ENCODE measurements at places on chromosomes 7 and 10.

DNA sequence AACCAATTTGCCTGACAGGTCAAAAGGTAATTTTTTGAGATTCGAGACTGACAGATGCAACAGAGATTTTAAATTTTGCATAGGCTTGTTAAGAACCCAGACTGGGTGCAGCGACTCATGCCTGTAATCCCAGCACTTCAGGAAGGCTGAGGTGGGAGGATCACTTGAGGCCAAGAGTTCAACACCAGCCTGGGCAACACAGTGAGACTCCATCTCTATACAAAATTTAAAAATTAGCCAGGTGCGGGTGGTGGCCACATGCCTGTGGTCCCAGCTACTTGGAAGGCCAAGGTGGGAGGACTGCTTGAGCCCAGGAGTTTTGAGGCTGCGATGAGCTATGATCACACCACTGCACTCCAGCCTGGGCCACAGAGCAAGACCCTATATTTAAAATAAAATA, 34.6 kb downstream of the AMZ1 start:
- DNase-seq = no peak

- DNase-seq = no peak
Measured at GRCh38 chr10:103145860-103146466, 47.1 kb downstream of the NT5C2 start.

DNA sequence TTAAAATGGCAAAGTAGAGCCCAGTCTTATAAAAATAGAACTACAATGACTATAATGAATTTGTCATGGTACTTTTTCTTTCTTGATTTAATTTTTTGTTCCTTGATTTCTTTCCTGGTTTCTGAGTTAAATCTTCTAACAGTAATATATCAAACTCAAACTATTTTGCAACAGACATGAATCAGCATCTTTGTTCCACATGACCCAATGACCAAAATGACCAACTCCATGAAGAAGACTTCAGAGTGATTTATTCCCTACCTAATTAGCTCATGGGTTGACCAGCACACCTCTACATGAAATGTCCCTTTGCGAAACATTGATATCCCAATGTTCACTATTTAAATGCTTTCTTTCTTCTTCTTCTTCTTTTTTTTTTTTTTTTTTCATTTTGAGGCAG, 30.9 kb downstream of the NMT2 start:
- no peak for DNase-seq

- no peak for DNase-seq
Measured at GRCh38 chr7:135272303-135272702, 38.7 kb downstream of the STRA8 start.

- no peak for DNase-seq
Measured at GRCh38 chr7:31466036-31466435, 47.9 kb upstream of the ITPRID1 start.

DNA sequence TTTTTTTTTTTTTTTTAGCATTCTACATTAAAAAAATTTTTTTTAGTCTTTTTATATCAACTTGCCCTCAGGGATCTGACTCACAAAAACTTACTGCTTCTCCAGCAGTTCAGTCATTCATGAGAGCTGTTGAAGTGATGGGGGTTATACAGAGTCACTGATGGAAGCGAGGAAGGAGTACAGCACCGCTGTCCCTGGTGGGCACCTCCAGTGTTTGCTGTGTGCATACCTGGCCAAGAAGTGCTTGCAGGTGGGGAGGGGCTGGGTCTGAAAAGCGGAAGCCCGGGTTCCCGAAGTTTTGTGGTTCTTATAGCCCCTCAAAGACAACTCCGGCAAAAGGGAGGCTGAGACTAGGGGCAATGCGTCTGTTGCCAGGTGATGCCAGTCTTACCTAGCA, 46.2 kb downstream of the MINDY4 start:
- no peak for DNase-seq

GRCh38 chr10:71667387-71667752, 52.2 kb downstream of the C10orf105 start:
- no peak for DNase-seq

DNA sequence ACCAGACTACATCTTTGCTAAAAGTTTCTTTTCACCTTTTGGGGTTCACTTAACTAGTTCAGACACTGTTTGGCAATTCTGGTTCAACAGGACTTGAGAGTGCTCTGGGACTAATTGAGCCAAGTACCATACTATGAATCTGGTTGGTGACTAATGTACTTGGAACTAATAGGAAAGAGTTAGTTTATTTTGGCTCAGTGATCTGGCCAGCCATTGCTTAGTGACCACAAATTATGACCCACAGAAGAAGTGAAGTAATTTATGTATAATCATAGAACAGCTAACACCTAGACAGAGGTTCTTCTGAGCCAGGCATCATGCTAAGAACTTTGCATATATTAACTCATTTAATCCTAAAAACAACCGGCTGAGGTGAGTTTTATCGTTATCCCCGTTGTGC, 126.5 kb upstream of the JCAD start:
- no peak for DNase-seq

GRCh38 chr7:137903382-137904169, 56.8 kb upstream of the DGKI start:
- DNase-seq = peak; percentile 35

GRCh38 chr7:54992871-54993475, 25.8 kb upstream of the EGFR start:
- DNase-seq = no peak

DNA sequence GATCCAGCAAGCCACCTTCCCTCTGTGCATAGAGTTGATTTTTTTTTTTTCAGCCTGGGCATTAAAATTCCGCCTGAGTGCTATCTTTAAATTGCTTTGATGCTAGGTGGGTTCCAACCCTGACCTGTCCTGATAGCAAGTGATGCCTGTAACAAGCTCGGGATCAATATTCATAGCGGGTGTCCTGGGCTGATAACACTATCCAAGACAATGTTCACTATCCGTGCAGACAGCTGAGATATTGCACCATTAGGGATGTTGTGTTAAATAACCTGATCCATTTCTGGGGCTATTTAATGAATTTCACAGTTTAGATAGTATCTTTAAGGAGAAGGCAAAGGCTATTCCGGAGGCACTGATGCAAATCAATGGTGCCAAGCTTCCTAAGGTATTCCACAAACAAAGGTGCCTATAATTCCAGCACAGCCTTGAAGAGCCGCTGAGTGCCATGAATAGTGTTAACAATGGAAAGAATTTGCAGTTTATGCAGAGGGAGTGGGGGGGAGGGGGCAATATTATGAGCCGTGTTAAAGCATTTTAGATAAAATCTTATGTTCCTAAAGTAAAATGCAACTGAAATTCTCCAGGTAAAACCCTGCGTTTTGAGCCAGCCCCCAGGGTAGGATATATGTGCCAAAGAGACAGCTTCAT, 4.2 kb upstream of the NKX1-2 start:
- no peak for DNase-seq

DNA sequence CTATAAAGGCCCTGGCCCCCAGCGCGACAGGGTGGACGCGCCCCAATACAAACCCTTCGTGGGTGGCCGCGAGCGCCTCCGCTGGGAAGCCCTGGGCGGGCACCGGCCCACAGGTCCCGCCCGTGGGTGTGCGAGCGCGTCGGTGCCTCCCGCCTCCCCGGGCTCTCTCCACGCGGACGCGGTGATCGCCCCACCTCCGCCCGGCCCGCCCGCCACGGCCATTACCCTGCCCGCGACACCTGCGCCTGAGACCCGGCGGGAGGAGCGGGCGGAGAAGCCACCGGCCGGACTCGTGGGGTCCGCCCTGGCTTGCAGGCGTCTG, 81.2 kb downstream of the PAX2 start:
- no peak for DNase-seq

GRCh38 chr10:51663086-51663485, 36.3 kb downstream of the CSTF2T start:
- DNase-seq = no peak

DNA sequence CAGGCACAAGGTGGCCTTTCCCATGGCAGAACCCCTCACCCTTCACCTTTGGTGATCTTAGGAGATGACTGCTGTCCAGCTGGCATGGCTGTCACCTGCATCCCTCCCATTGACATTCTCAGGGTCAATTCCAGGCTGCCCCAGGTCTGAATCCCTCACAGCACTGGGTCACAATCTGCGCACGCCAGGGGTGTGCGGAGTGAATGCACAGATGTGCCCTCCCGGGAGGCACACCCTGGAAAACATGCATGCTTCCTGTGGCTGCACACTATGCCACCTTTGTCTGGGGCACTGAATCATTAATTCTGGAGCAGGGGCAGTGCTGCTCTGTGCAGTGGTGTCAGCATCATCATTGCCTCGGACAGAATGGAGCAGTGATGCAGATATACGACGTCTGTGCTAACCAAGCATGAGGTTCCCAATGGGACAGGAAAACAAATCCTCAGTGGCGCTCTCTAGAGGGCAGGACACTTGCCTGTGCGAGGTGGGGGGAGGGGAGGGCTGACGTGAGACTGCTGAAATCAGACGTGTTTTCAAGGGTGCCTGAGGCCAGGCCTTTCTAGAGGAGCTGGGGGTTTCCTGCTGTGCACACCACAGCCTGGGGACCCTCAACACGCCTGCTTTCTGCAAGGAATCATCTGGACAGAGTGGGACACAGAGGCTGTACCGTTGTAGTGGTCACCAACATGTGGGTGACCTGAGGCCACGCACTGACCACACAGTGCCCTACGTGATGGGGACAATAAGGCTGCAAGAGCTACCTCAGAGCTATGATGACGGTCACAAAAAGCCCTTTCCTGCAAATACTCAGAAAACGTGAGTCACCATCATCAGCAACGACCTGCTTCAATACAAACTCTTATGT, 77.9 kb downstream of the HIPK2 start:
- DNase-seq = no peak

DNA sequence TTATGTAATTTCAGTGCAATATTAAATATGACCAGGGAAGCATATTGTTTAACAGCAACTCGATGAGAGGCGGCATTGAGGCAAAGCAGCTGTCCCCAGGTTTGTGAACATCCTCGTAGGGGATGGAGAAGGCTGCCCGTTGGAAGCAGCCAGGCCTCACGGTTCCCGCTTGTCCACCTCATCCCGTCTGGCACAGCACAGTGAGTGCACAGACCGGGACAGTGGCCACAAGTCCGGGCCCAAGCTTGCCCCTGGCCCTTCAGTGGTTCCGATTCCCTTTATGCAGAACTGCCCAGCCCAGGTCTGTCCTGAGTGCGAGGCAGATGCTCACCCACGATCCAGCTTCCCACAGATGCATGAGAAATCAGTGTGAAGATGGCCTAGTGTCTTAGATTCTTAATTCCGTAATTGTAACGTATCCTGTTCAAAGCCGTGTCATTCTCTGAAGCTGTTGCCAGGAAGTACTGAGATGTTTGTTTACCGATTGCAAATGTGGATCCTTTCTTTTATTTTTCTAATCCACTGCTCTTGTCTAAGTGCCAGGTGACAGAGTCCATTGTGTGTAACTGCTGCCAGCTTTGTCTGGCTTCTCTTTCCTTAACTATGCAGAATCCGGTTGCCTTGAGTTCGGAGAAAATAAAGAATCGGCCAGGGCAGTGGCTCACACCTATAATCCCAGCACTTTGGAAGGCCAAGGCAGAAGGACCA, 35.5 kb downstream of the PFKP start:
- no peak for DNase-seq

- no peak for DNase-seq
Measured at GRCh38 chr10:105243381-105243780, 602.3 kb downstream of the SORCS3 start.

DNA sequence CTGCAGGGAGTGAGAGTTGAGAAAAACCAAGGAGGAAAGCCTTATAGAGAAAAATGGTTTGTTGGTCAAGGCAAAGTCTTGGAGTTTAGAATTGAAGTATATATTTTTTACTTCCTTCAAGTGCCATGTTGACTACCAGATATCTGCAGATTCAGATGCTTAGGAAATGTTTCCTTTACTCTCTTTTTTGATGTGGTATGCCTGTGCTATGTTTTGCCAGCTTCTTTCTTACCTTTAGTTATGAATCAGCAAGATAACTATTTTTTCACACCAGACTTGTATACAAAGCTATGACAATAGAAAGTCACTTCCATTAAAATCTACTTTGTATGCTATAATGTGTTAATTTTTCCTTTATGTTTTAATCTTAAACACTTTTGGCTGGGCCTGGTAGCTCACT, 3.6 kb downstream of the R3HCC1L start:
- no peak for DNase-seq

- DNase-seq = no peak
Measured at GRCh38 chr7:35695473-35695850, 527 bp upstream of the HERPUD2 start.

- DNase-seq = no peak
Measured at GRCh38 chr10:44998146-44998631, 2.5 kb upstream of the ZNF22 start.

- no peak for DNase-seq
Measured at GRCh38 chr10:72523062-72523461, 102.8 kb downstream of the MICU1 start.

DNA sequence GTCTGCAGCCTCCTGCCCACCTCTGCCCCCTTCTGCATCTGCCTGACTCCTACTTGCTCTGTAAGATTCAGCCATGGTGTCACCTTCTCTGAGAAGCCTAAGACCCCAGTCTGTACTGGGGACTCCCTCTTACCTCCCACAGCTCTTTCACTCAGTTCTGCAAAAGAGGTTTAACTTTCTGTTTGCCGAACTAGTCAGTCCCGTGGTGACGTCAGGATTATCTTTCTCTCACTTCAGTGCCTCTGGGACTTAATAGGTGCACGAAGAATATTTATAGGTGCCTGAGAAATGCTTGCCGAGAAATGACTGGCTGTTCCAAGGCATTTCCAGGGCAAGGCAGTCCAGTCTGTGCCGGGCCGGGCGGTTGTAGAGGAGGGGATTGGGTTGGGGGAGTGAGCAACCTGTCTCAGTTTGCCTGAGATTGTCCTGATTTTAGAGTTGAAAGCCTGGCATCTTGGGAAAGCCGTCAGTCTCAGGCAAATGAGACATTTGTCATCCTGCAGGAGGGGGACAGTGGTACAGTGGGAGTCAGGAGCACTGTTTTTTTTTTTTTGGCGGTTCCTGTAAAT, 227.5 kb upstream of the NPVF start:
- DNase-seq = no peak

DNA sequence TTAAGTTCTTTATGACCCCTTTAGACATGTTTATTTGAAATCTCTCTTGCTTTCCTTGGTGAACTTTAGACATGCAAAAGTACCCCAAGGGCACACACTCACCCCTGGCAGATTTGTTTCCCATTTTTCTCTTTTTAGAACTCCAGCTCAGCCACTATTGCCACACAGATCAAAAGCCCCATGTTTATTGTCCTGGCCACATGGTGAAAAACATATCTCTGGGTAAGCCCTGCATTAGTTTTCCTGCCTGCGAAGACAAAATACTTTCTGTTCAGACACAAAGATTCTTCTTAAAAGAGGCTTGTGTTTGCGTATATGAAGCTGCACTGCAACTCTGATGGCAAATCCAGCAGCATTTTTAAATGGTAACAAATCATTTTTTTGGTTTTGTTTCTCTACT, 200.0 kb downstream of the POLR1F start:
- DNase-seq = no peak

GRCh38 chr10:122541541-122542002, 19.0 kb upstream of the DMBT1 start:
- no peak for DNase-seq

DNA sequence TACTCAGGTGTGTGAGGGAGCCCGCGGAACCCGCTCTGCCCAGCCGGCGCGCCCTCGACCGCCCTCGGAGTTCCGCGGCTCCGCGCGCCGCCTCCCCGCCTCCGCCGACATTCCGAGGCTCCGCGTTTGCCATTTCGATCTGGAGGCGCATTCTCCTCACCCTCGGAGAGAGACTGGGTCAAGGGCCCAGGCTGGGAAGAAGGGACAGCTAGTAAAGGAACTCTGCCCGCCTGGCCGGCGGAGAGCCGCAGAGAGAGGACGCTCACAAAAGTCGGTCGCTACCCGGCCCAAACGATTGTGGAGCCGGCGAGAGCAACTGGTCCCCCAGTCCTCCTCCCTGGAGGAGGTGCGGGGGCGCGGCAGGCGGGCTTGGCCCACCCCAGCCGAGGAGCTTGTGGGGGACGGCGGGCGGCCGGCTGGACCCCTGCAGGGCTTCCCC, 74.5 kb upstream of the LEP start:
- DNase-seq = no peak

Measured in activated CD4-positive, alpha-beta T cell treated with anti-CD3 and anti-CD28 coated beads for 24 hours (primary cell).